ENCODE measurements at places on chromosomes 12 and 14.

- DNase-seq, result no peak
Measured at GRCh38 chr14:51711505-51711904, 59.8 kb downstream of the FRMD6 start.

DNA sequence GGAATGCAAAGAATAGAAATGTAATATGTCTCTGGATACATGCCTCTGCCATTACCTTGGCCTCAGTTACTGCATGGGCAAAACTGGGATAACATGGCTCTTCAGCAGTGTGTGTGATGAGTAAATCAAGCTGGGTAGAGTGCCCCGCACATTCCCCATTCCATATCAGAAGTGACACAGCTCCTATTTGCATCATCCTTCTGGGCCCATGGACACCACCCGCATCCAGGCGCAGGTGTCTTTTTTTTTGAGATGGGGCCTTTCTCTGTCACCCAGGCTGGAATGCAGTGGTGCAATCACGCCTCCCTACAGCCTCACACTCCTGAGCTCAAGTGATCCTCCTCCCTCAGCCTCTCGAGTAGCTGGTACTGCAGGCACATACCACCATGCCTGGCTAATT lies 31.6 kb downstream of the KRT76 start:
- no peak for DNase-seq

DNA sequence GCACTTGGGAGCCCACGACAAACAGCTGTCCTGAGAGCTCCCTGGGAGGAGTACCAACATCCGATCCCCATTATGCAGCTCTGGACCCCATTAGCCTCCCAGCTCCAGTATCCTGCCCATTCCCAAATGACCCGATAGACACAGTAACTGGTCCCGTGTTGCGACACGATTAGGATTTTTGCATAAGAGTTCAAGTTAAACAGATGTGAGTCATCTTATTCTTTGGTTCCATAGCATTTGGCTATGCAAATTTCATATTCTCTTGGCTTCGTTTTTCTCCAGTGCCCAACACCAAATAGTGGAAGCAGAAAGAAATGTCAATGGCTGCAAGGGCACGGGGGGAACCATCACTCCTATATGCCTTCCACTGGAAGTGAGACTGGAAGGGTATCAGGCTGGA lies 43.0 kb upstream of the LRRC10 start:
- no peak for DNase-seq

- no peak for DNase-seq
Measured at GRCh38 chr14:75879031-75879430, 102.8 kb downstream of the TGFB3 start.

DNA sequence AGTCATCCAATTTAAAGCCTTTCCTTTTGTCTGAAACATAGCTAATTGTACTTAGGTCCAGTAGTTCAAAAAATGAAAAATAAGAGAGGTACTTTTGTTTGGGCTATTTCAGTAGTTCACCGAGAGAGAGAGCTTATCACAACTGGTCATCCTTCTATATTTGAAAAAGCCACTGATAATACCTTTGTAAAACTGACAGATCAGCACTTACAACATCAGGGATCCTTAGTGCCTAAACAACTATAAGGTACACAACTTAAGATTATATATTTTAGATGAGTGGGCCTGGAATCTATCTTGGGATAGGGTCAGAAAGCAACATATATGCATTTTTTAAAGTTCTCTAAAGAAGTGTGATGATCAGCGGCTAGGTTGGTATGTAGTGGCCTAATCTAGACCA lies 97.9 kb downstream of the SOX5 start:
- DNase-seq, result no peak

DNA sequence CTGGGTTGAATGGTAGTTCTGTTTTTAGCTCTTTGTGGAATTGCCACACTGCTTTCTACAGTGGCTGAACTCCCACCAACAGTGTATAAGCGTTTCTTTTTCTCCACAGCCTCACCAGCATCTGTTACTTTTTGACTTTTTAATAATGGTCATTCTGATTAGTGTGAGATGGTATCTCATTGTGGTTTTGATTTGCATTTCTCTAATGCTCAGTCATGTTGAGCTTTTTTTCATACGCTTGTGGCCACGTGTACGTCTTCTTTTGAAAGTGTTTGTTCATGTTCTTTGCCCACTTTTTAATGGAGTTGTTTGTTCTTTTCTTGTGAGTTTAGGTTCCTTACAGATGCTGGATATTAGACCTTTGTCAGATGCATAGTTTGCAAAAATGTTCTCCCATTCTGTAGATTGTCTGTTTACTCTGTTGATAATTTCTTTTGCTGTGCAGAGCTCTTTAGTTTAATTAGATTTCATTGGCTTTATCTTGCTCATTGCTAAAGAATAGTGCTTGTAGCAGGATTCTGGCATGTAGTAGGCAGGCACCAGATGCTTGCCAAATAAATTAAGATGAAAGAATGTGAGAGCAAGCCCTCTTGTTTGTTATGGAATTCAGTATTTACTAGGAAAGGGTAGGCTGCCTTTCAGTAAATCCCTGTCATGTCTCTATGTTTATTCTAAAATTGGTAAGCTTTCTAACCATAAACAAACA lies 86.8 kb downstream of the PDE3A start:
- no peak for DNase-seq

DNA sequence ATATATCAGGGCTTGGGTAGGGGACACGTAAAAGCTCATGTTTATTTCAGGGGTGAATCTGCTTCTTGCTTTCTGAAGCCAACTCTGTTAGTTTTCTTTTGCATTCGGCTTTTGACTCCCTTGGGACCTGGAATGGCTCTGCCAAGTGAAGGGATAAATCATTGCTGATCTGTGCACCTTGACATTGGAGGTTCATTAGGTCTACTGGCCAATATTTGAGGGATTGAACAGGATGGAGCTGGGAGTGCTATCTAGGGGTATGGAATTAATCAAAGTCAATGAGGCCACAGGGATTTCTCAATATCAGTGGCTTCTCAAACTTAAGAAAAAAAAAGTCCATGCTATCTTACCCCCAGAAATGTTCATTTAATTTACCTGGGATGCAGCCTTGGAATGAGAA lies 203.5 kb upstream of the RMST start:
- no peak for DNase-seq

- DNase-seq, result no peak
Measured at GRCh38 chr12:116734156-116734768, 3.6 kb downstream of the SPRING1 start.

GRCh38 chr12:91104812-91105466 lies 6.4 kb downstream of the LUM start:
- no peak for DNase-seq

GRCh38 chr12:106269150-106269771 lies 21.4 kb upstream of the CKAP4 start:
- no peak for DNase-seq

- DNase-seq, result no peak
Measured at GRCh38 chr12:66441905-66442559, 139.7 kb downstream of the HELB start.

GRCh38 chr14:39860596-39861228 lies 428.5 kb upstream of the FBXO33 start:
- DNase-seq, result no peak
